Activated CD8-positive, alpha-beta memory T cell treated with anti-CD3 and anti-CD28 coated beads, Interleukin-2, amount 50 U/mL, for 48 hours (primary cell): ENCODE measurements at places on chromosomes 16 and 17.

DNA sequence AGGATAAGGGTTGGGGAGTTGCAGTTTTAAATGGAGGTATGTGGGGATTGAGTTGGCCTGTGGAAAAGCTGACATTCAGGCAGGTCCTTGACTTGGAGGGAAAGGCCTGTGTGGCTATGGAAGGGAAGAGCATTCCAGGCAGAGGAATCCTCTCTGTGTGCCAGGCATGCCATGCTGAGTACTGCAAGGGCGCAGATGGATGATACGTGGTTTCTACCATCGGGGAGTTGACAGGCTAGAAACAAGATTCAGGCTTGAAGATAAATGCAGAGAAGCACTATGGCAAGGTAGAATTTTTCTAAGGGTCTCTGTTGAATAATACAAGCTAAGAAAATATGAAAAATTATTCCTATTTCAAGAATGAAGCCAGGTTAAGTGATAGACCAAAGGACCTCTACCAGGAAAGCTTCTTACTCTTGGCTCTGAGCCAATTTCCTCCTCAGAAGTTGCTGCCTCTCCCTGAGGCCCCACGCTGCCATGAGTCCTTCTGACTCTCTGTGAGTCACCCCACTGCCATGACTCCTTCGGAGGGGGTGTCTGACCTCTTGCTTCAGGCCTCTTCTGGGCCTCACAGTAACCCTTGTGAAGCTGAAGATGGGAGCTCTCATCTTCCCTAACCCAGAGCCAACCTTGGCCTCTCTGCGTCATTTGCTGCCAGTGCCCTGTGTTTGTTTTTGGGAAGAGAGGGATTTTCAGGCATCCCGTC is 75.8 kb downstream of the WNT3 start:
- no peak for DNase-seq

DNA sequence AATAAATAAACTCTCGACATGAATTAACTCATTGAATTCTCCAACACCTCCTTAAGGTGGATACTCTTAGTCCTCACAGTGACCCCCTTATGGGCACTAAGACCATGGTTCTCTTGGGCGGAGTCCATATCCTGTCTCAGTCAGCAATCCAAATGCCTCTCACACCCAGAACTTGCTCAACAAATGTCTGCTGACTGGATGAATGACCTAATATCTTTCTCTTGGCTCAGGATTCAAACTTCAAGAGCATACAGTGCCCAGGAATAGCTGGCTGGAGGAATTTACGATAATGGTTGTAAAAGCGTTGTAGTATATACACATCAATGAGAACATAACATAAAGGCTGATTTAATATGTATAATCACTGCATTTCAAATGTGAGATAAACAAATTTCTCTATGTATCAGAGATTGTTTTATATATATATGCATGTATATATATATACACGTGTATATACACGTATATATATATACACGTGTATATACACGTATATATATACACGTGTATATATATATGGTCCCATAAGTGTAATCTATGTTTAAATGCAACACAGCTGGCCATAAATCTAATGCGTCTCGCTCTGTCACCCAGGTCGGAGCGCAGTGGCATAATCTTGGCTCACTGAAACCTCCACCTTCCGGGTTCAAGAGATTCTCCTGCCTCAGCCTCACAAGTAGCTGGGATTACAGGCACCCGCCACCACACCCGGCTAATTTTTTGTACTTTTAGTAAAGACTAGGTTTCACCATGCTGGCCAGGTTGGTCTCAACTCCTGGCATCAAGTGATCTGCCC is 6.5 kb upstream of the UBB start:
- no peak for DNase-seq

DNA sequence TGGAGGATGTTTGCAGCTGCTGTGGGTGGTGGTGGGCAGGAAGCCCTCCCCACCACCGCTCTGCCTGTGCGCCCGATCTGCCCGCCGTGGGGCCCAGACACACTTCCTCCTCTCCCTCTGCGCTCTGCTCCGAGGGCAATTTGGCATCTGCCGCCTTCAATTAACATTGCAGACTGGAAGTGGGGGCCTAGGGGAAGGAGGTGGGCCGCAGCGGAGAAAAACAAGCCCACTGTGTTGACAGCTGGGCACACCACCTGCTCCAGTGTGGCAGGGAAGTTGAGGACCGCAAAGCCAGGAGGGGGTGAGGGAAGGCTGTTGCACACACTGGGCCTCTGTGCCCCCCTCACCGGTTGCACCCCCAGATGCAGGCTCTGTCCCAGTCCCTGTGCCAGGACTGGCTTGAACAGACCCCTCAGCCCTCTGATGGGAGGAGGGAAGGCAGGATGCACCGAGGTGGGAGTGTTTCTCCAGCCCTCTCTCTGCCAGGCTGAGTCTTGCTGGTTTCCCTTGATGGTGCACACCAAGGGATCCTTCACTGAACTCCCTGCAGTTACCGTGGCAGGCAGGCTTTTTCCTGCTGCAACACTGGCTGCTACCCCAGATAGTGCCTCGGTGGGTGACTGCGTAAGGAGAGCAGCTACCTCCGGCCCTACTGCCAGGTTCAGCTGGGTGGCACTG is 72.8 kb upstream of the MED9 start:
- peak; percentile 71 for DNase-seq

DNA sequence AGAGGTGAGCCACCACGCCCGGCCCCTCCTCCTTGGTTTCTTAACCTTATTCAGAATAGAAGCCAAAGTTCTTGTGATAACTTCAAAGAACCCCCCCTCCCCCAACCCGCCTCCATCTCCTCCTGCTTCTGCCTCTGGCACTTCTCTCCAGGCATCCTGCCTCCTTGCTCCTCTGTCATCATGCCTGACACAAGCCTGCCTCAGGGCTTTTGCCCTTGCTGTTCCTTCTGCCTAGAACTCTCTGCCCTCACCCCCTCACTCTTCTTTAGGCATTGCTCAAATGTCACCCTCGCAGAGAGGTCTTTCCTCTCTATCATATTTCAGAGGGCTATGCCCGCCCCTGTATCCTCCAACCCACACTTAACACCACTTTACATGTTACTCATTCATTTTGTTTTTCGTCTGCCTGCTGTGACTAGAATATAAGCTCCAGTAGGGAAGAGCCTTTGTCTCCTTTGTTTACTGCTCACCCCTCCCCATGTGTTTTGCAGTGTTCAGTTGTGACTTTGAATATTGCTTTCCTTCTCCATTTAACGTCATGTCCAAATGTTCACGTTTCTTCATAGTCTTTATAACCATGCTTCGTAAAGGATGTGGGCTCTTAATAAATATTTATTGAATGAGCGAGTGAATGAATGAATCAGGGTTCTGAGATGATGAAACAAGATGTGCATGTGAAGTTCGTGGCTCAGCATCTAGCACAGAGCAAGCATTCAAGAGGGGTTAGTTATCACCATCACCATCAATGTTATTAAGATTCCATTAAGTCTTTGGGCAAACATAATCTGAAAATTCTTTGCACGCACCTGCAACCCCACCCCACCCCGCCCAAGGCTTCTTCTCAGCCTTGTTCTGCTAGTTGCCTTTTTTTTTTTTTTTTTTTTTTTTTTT is 186.2 kb upstream of the WSCD1 start:
- DNase-seq = no peak

DNA sequence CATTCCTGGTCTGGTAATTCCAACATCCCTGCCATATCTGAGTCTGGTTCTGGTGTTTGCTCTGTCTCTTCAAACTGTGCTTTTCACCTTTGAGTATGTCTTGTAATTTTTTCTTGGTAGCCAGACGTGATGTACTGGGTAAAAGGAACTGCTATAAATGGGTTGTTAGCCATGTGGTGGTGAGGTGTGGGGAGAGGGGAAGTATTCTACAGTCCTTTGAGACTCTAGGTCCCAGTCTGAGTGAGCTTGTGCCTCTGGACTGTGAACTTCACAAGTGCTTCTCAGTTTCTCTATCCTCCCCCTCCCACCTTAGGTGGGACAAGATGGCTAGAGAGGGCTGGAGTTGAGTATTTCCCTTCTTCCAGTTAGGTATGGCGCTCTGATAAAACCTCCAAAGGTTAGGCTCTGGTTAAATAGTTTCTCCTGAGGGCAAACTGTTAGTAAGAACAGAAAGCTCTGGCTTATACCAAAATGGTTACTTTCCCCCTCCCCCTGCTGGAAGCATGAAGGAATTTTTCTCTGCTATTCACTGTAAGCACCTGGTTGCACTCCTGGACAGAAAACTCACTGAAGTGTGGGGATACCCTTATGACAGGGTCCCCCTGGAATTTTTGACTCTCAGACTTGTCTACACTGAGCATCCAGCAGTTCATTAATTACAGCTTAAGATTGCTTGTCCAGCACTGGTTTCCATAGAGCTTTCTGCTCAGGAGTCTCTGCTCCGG is 87.8 kb downstream of the MARCHF10 start:
- DNase-seq = no peak

DNA sequence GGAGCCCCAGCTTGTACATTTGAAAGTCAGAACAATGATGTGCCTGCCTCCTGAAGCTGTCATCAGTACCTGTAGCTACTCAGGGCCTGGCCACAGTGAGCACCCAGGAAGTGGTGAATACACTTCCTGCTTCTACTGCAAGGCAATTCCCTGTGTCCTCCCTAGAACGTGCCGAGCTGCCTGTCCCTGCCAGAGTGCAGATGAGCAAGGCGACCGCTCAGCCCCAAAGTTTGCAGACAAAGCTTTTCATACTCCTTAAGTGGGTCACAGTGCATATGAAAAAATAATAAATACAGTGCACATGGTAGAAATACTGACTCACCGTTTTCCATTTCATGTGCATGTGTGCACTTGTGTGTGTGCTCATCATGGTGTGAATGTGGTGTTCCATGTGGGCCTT is 77.3 kb downstream of the MPRIP start:
- peak; percentile 76 for DNase-seq

- no peak for DNase-seq
Measured at GRCh38 chr16:54320697-54321340, 34.2 kb upstream of the IRX3 start.

GRCh38 chr17:1490643-1491442 is 1.6 kb downstream of the MYO1C start:
- DNase-seq = peak; percentile 85

- DNase-seq = no peak
Measured at GRCh38 chr16:30912794-30913412, 10.5 kb upstream of the FBXL19 start.

- peak; percentile 35 for DNase-seq
Measured at GRCh38 chr17:57965521-57966160, 10.4 kb upstream of the CUEDC1 start.

GRCh38 chr17:8674344-8675305 is 44.1 kb upstream of the MYH10 start:
- no peak for DNase-seq

DNA sequence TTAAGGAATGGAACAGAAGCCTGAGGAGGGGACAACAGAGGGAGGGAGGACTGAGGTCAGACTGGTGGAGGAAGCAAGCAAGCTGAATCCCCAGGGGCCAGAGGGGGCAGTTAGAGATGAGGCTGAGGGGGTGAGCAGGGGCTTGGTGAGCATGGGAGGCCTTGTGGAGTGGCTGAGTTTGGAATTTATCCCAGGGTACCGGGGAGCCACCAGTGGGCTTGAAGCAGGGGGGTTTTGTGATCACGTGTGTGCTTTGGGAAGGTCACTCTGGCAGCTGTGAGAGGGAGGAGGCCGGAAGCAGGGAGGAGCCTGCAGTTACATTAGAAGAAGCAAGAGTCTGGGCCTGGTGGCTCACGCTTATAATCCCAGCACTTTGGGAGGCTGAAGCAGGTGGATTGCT is 9.8 kb upstream of the CTCF start:
- DNase-seq = no peak

DNA sequence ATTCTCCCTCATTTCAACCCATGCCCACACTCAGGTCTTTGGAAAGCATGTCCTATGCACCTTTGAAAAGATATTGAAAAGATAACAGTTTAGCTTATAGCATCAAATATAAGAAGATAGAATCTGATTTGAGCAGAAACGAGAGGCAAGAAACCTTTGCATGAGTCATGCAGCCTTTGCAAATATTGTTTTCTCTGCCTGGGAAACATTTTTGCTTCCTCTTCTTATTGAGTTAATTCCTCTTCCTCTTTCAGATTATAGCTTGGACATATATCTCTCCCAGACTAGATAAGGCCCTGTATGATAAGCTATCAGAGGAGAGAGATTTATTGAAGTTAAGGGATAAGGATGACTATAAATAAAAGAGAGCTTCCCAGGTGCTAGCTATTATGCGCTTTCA is 46.1 kb upstream of the KCNJ2 start:
- DNase-seq = no peak

DNA sequence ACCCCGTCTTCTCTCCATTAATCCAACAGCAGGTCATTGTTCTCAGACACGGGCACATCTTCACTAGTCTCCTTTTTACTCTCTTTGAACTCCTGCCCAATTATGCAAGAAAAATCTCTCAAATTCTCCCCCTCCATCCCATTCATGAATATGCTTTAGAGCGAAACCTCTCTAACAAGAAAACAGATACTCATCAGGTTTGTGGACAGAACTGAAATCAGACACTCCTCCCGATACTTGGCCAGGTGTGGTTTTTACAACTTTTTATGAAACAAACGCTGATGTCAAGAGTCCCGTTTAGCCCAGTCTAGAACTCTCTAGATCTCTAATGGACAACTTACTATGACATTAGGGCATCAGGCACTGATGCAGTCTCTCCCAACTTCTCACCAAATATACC is 40.9 kb downstream of the PIK3R5 start:
- DNase-seq = no peak

- no peak for DNase-seq
Measured at GRCh38 chr16:20042848-20043247, 30.8 kb downstream of the GPR139 start.
